Ovary (tissue), 10 donors: ENCODE measurements at places on chromosomes 6 and 20.
A peak's percentile ranks its signal among the peaks of the same experiment; 100 is the strongest.

GRCh38 chr6:121222656-121223055 lies 111.6 kb downstream of the TBC1D32 start:
- DNase-seq: no peak

GRCh38 chr6:101296169-101296960 lies 97.1 kb upstream of the GRIK2 start:
- DNase-seq: no peak

DNA sequence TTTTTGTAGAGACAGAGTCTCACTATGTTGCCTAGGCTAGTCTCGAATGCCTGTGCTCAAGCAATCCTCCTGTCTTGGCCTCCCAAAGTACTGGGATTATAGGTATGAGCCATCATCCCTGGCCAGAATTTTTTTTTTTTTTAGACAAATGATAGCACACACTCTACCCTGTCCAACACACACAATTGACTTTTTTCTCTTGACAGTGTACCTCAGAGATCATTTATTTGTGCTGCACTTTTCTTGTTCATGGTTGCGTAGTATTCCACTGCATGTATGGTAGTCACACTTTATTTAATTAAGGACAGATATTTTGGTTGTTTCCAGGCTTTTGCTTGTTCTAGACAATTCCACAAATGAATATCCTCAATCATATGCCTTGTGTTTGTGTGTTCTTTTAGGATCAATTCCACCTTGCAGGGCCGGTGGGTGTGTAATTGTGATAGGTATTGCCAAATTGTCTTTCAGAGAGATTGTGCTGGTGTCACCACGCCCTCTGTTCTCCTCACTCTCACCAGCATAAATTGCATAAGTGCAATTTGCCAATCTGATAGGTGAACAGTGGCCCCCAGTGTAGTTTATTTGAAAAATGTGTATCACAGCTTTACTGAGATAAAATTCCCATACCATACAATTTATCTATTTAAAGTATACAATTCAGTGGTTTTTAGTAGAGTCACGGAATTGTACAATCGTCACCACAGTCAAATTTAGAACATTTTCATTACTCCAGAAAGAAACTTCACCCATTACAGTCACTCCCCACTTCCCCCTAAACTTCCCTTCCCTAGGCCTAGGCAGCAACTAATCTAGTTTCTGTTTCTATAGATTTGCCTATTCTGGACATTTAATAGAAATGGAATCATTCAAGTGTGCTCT lies 20.1 kb downstream of the SRC start:
- peak; percentile 3 for DNase-seq

GRCh38 chr6:25297039-25297441 lies 17.9 kb downstream of the CARMIL1 start:
- no peak for DNase-seq

DNA sequence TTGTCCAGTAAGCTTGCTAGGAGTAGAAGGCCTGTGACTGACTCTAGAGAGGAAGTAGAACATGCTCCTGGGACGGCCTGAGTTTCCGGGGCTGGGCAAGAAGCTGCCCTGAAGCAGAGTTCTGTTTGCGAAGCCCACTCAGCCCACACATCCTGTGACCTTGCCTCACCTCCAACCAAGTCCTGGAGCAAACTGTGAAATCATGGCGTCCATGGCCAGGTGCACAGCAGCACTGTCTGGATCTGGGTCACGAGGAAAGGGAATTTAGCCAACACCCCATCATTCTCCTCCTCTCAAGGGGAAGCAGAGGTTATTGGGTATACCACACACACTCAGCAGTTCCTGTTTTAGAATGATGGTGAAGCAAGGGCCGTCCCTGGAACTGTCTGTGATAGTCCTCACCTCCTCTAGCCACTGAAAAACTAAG lies 87.5 kb downstream of the CRYBG1 start:
- no peak for DNase-seq

DNA sequence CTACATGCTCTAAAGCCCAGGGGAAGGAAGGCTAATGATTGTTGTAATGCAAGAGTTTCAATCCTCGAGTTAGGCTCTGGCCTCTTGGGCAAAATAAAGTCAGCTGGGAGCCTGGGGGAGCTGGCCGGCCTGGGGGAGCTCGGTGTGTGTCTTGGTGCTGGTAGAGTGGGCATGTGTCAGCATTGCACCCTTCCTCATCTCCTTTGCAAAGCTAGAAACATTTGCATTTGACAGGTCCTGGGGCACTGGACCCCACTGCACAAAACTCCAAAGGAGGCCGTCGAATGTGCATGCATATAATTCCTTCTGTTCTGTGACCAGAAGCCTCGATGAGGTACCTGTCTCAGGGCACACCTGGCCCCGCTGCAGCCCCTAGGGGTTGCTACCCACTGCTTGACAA lies 74.6 kb upstream of the SLC22A23 start:
- DNase-seq: no peak
